Stimulated activated CD8-positive, alpha-beta memory T cell treated with anti-CD3 and anti-CD28 coated beads, Interleukin-2, amount 100 ng/mL, for 1 hour (primary cell): ENCODE measurements at places on chromosomes 7 and 10.

DNA sequence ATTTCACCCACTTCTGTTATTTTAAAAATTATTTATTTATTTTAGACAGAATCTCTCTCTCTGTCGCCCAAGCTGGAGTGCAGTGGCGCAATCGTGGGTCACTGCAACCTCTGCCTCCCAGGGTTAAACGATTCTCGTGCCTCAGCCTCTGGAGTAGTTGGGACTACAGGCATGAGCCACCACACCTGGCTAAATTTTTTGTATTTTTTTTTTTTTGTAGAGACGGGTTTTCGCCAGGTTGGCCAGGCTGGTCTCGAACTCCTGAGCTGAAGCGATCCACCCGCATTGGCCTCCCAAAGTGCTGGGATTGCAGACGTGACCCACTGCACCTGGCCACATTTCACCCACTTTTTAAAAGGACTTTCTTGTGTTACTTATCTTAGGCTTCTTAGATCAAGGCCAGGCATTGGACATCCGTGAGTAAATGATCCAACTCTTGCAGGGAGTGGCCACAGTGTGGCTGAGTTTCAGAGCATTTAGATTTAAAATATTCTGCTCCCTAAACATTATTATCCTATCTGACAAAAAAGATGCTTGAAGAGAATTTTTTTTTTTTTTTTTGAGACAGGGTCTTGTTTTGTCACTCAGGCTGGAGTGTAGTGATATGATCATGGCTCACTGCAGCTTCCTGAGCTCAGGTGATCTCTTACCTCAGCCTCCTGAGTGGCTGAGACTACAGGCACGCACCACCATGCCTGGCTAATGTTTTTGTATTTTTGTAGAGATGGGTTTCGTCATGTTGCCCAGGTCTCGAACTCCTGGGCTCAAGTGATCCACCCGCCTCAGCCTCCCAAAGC is 14.4 kb downstream of the SNX10 start:
- DNase-seq = no peak

- no peak for DNase-seq
Observed at GRCh38 chr7:91892821-91893340, 12.4 kb upstream of the MTERF1 start.

GRCh38 chr10:132837905-132838304 is 52.0 kb upstream of the NKX6-2 start:
- DNase-seq = no peak

GRCh38 chr7:20417260-20417659 is 86.6 kb downstream of the ITGB8 start:
- DNase-seq = no peak

DNA sequence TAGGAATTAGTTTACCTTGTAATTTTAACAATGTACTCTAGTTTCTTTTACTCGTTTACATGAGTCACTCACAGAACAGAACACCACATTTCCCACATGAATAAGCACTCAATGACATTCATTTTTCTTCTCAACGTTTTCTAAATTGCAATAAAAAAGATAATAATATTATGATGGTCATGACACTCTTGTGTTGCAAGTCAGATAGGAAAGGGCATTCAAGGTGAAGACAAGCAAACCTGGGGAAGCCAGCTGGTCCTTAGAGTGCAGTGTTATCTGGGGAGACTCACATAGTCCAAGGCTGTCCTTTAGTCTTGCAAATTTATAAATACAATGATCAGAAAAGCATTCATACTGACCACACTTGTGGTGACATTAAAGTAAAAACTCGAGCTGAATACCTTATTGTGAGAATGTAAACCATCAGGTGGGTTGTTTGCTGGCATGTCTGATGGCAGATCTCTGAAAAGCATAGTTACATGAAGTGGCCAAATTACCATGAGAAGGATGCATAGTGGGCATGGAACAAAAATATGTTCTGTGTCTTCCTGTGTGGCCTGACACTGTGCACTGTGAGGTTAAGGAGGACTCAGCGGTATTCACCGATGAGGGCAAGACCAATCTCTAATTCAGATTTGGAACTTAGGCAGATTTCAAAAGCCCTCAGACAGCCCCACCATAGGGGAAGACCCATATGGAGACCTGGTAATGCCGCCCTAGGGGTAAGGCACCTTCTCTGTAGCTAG is 158.9 kb upstream of the ASAH2 start:
- no peak for DNase-seq

- DNase-seq = no peak
Observed at GRCh38 chr7:101547916-101548661, 81.0 kb downstream of the MYL10 start.

GRCh38 chr10:69677985-69678654 is 48.1 kb downstream of the FAM241B start:
- DNase-seq = no peak

DNA sequence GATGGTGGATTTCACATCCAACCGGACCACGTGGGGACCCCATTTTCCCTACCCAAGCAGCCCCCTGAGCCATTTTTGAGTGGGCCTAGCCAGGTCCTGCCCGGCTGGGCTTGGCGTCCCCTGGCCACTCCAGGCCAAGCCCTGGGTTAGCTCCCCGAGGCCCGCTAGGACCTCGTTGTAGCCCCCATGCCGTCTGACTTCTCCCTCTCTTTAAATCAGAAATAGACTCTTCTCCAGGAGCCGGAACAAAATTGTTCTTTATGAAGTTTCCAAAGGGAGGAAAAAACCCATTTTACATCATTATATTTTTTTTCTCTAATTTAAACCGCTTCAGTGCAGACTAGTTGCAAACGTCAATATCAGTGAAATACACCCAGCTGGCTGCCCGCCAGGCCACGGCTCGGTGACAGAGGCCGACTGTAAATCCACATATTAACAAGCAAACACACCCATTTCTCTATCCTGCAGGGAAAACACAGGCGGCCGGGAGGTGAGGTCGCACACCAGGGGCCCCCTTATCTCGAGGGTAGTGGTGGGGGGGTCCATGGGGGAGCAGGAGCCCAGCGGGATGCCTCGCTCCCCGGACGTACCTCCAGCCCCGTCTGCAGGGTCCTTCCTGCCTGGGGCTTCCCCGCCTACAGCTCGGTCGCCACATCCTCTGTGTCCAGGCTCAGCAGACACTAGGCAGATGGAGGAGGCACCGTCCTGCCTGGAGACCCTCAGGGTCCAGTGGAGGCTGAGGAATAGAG is 72.7 kb downstream of the ELFN1 start:
- no peak for DNase-seq

DNA sequence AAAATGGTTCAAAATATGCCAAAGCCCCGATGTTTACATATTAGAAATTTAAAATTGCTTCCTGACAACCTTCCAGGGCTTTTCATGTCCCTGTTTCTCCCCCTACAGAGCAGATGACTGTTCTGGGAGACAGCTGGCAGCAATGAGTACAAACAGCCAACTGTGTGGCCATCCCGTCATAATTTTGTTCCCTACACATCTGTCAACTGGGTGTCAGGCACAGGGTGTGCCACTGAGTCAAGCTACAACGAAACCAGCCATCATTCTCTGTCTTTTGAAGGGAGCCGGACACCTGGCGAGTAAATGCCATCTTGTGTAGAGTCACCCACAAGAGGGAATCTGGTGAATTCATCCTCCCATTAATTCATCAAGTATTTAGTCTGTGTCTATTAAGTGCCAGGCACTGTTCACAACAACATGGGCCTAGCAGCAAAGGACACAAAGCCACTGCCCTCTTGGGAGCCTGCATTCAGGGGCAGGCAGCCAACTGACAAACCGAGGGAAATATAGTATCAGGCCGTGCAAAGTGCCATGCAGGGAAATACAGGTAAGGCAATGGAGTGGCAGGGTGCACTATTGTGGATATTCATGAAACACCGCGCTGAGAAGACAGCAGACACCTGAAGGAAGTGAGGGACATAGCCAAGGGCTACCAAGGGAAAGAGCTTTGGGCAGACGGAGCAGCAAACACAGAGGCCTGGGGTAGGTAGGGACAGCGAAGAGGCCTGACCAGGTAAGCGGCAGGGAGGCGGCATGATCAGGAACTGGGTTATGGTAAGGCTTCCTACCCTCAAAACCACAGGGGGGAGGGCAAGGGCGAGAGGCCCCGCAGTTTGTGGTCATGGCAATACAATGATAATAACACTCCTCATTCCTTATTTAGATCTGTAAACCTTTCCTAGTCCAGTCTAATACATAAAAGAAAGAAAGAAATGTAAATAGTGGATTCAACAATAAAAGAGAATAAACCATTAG is 213.6 kb downstream of the FAM107B start:
- no peak for DNase-seq

DNA sequence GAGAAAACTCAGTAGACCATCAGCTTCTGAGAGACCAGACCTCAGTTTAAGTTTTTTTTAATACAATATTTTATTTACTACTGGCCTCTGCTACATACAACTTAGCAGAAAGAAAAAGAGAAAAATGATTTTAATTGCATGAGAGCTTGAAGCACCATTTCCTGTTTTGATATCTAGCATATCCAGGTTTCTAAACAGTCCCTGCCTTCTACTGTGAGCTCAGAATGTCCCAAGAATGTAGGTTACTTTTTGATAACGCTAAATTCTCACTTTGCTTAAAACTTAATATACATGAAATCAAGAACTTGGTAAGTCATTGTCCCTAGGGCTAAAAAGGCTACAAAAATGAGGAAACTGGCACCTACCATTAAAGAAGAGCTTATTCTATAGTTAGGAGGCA is 7.0 kb downstream of the TMEM243 start:
- DNase-seq = no peak

DNA sequence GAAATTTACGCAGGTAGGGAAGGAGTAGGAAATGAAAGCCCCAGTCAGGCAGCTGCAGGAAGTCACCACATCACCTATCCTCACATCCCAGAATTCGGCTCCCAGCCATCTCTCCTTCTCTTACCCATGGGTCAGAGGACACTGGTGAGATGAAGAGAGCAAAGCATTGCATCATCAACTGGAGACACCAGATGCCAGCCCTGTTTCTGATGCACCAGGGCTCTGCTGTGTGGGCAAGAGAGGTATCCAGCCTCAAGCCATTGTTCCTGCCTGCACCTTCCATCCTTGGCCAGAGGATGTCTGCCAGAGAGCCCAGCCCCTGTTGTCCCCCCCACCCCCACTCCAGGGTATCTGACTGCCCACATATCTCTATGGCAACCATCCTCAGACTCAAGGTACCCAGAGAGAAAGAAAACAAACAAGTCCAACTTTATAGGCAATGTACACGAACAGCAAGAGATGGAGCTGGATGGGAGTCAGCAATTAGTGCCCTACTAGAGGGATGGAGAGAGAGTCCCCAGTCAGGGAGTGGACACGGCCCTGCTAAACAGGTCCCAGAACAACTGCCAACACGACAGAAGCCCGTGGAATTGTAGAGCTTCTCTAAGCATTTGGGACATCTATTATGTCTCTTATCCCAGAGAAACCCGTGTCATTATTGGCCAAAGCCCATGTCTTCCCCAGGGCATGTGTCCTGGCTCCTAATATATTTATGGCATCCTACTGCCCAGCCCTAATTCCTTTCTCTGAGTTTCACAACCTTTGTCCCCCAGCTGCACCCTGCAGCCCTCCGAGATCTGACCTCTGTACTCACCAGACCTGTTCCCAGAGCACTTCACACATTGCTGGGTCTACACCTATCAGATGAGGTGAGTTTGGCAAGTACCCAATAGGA is 2.8 kb downstream of the CAMK2G start:
- DNase-seq = no peak

DNA sequence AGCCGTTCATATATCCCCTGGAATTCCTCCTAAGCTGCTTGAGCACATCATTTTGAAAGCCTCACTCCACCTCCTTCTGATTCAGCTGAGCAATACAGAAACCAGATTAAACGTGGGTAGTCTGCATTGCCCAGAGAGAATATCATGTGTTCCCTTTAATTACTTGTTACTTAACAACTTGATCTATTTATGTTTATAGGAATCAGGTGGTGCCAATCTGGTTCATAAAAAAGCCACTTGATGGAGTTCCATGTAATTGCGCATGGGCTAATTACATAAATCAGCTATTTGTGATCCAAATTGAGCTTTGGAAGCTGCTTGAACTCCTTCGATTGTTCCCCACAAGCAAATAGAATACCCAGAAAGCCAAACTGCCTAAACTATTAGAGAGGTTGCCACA is 114.7 kb upstream of the ADCY1 start:
- DNase-seq = no peak

GRCh38 chr10:73850863-73851461 is 23.4 kb downstream of the CAMK2G start:
- no peak for DNase-seq

DNA sequence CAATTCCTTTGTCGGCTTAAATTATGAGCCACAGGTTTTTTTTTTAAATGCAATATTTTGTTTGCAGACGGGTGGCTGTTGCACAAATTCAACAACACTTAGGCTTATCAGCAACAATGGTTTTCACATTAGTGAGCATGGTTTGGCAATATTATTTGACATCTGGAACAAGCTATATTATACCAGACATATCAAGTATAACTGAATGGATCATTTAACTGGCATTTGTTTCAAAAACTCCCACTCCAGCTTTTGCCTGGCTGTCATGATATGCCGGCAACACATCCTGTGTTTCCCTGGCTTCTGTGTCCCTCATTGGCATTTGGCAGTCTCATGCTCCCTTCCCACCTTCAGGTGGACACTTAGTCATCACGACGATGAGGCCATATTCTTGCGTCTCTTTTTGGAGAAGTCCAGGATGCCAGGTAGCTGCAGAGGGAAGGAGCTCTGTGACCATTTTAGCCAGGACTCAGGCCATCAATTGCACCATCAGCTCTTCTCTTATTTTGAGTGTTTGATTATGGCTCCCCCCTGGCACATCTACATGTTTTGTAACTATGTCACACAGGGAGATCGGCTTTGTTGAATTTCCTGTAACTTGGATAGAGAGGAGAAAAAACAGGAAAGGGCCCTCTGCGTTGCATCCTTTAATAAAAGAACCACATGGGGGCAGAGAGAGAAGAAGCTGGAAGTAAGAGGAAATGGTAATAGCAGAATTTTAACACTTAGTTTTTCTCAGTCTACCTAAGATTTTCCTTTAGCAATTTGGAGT is 413.9 kb downstream of the LRMDA start:
- no peak for DNase-seq

DNA sequence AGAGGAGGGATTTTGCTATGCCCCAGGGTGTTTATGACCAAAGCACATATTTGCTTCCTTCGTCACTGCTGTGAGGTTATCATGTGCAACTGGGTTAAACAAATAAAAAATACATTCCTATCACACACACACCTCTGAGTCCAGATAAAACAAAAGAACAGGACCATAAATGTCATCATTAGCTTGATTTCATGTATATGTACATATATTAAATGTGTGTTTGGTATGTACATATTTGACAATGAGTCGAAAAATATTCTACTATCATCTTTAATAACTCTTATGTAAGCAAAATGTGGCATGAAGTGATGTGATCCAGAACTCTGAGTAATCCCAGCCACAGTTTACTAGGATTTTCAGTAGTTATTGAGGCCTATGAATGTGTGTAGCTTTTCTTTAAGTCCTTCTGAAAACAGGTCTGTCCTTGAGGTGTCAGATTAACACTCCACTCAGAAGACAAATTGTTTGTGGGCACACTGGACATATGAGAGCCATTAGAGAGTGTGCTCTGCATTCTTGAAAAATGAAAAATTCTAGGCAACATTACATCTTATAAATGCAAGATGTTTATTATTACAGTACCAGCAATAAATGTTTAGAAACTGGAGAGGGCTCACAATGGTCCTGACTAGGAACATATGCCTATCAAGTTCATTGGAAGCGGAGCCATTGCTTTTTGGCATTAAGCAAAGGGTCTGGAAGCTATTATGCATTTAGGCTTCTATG is 335.1 kb upstream of the SEMA3A start:
- DNase-seq = no peak

- no peak for DNase-seq
Observed at GRCh38 chr7:129952086-129952652, 591 bp downstream of the UBE2H start.
